Retinal pigment epithelial cell (primary cell): ENCODE measurements at places on chromosomes 5 and 9.

GRCh38 chr5:157454273-157454672 is 5.7 kb upstream of the NIPAL4 start:
- DNase-seq, result no peak

DNA sequence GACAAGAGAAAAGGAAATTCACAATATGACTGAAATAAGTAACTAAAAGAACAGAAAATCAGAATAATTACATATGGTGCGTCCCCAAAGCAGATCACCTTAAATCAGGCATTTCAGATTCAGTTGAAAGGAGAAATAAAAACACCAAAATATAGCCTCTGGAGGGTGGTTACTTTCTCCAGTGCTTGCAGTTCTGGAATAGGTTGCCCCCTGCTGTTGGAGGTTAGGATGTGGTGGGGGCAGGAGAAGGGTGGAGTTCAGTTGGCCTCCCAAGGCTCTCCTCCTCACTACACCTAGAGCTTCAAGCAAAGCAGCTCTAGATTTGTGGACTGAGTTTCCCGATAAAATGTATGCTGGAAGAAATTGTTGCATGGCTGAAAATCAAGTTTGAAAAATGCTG is 338.2 kb upstream of the TLE4 start:
- no peak for DNase-seq

DNA sequence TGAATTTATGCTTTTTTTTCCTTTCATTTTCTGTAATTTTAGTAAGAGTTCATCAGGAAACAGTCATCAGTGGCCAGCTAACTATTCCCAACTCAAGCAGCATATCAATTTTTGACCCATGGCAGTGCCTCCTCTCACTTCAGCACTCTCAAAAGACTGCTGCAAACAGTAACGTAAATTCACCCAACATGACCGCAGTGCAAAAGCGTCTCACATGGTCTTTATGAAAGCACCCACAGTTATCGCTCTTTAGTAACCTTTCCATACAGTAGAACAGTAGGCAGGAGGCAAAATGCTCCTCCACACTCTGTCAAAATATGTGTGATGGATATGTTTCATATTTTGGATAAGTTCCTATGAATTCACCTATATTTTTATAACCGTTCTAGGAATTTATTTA is 48.6 kb downstream of the PARP8 start:
- no peak for DNase-seq

DNA sequence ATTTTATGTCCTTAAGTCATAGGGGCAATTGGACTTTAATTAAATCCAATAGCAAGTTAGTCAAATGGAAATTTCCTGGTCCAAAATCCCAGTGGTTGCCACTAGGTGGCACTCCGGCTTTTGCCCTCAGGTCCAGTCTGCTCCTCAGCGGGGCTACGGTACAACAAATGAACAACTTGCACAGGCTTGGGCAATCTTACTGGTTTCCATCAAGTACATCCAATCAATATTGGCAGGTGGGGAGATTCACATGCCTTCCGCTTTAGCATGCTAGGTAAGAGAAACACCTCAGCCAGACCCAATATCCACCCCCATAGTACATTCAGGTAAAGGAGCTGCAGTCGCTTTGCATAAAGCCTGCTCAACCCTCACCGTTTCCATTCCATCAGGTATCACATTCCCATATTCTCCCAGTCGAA is 6.3 kb upstream of the MXD3 start:
- DNase-seq, result peak; percentile 36

- DNase-seq, result peak; percentile 77
Observed at GRCh38 chr5:89437450-89438435, 554.8 kb upstream of the MEF2C start.

GRCh38 chr5:17147170-17147569 is 70.3 kb upstream of the BASP1 start:
- no peak for DNase-seq
